ENCODE measurements at places on chromosomes 7 and 10.

GRCh38 chr7:151844825-151845200, 32.1 kb downstream of the PRKAG2 start:
- no peak for DNase-seq

GRCh38 chr10:5620966-5621365, 45.4 kb downstream of the ASB13 start:
- no peak for DNase-seq

DNA sequence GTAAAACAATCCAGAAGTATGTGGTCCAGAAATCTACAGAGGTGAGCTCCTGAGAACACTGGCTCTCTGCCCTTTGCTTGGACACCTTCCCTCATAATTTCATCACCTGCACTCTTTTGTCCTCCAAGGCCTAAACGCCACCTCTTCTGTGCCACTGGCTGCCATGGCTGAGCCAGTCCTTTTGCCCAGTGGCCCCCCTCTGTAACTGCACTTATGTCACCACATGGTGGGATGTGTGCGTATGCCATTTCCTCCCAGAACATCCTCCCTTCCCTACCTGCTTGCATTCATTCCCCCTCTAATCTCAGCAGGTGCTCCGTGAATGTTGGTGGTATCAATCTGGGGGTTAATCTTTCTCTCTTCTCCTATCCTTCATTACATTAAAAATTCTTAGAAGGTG, 17.3 kb upstream of the DUSP5 start:
- DNase-seq = no peak

DNA sequence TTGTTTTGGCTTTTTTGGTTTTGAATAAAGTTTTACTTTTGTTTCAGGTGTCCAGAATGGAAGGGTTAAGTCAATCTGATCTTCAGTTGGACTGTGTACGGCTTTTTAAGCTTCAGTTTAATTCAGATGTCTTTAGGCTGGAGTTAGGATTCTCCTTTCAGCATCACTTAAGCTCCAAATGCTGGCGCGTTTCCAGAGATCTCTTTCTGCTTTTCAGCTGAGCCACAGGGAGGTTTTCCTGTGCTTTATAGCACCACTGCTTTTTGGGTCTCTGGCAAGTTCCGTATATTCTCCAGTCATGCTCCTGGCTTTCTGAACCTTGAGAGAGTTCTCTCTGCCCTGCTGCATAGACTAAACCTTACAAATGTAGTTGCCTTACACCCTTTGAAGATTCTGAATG, 60.0 kb downstream of the VTI1A start:
- DNase-seq = no peak

DNA sequence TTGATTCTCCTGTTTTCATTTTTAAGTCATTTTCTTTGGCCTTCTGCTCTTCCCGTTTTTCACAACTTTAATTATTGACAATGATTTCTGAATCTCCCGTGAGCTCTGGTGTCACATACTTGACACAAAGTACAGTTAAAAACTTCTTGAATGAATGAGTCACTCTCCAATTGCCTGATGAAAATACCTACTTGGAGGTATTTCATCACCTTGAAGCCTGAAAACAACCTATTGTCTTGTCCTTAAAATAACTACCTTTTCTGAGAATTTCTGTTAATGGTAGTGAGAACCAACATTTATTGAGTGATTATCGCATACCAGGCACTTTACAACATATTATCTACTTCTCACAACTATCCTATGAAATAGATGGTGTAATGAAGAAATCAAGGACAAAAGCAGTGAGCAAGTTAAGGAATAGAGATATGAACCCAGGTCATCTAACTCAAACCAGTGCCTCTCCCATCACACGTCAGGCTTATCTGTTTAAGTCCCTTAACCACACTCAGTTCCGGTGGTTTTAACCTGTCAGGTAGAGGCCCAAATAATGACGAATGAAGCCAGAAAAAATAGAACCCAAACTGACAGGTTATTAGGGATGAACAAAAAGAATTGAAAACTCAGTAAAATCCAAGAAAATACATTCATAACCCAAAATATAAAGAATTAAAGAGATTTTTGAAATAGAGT, 11.6 kb downstream of the BET1 start:
- DNase-seq = no peak

DNA sequence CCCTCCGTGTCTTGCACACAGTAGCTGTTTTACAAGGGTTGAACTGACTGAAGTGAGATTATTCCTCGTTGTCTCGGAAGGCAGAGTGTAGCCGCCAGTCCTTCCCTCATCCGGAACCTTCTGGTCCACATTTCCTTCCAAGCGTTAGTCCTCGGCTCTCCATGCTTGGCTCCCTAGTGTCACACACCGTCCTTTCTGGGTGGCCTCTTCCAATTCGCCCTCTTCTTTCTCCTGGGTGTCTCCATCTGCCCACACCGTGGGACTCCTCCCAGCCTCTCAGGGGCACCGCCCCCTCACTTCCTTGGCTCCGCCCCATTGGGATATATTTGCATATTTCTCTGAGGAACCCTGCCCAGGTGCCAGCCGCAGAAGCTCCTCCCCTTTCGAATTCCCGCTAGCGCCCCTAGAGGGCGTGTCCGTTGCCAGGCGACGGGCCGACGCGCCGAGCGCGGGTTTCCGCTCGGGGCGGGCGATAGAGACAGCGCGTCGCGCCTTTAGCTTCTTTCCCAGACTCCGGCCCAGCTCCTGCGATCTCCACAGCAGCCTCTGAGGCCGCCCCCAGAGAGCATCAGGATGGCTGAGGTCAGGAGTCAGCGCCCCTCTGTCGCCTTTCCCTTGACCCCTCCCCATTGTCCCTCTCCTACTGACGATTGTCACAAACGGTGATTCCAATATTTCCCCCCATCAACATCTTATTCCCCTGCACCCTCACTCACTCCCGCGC, at the start of gene CFAP58:
Gene CFAP58, plus strand, starts transcription at position 509 of the 724 bp plus-strand sequence. Its CDS starts 65 bp downstream, at position 574.
- DNase-seq = peak; percentile 75
